ENCODE measurements at places on chromosomes 5 and 9.

DNA sequence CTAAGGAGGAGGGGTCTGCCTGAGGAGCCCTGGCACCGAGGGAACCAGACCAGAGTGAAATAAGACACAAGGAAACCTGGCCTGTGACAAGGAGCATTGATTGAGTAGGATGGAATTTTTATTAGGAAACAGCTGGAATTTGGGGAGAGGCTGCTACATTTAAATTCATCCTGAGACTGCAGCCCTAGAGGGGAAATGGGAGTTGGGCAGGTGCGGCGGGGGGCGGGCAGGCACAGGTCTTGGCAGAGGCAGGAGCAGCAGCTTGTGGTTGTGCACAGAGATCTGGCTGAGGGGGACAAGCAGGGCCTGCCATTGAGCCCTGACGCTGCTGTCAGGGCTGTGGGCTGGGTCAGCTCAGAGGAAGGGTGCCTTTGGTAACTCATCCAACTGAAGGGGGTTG, 71.6 kb downstream of the PCDH1 start:
- DNase-seq, result no peak

DNA sequence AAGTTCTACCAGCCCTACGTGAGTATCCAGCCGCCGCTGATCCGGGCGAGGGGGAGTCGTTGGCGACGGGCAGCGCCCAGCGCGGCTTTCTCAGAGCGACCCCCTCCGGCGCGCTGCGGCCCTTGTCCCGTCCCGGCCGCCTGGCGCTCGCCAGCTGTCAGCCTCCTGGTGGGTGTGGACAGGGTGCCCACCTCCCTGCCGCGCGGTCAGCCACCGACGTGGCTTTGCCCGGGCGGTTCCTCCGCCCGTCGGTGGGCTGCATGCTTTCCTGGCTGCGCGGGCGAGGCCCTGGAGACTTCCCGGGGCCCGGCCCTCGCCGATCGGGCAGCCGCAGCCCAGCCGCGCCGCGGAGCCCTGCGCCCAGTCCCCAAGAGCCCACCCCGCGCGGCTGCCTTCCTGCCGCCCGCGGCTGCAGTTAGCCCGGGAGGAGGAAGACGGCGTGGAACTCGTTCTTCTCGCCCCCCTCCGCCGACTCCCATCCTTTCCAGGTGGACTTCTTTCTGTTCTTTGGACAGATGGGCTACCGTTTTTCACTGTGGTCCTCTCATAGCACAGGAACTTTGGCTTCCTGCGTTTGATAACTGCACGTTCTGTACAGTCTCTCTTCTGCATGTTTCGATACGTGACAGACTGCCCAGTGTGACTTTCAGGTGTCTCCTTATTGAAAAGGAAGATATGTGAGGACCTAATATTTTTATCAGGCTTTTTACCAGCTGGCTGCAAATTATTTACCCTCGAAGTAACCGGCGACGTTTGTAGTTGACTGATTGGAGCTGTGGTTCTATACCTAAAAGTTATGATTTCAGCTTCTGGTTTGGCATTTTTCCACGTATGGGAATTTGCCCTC, 577 bp downstream of the AP3S1 start:
- no peak for DNase-seq

DNA sequence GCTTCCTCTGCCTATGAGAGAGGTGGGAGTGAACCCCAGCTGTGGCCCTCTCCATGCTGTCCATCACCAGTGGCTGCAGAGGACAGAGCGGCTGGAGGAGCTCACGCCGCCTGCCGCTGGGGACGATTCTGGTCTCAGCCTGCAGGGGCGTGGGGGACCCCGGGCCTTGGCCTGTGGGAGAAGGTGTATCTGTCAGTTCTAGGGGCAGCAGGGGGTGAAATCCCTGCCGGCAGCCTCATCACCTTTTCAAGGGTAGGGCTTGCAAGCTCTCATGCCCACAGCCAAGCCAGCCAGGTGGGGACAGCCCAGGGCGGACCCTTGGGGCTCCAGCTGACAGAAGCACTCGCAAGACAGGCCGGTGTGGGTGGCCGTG, 80.2 kb downstream of the TSPAN17 start:
- no peak for DNase-seq

GRCh38 chr9:137218754-137219271, 3.2 kb downstream of the RNF208 start:
- DNase-seq, result no peak

DNA sequence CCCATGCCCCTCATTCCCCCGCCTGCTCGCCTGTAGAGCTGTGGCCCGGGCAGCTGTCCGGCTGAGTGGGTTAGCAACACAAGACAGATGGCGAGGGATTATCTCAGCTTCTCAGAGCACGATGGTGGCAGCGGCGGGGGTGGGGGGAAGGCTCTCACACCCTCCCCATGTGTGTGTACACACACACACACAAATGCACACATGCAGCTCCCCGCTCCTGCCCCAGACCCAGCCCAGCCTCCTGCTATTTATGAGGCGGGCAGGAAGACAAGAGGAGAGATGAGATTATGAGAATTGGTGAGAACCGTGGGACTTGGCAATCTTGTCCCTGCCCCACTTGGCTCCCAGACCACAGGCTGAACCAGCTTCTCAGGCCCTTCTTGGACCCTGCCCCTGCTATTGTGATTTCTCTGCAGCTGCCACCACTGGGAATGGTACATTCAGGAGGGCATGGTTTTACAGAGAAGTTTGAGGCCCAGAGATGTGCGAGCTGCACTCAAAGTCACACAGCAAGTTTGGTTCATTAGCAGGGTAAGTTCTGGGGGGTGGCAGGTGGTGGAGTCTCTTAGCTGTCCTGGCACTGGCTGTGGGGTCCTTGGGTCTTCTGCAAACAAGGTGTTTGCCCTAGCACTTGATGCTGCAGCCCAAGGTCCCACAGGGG, 51.0 kb upstream of the PSD2 start:
- DNase-seq, result no peak

DNA sequence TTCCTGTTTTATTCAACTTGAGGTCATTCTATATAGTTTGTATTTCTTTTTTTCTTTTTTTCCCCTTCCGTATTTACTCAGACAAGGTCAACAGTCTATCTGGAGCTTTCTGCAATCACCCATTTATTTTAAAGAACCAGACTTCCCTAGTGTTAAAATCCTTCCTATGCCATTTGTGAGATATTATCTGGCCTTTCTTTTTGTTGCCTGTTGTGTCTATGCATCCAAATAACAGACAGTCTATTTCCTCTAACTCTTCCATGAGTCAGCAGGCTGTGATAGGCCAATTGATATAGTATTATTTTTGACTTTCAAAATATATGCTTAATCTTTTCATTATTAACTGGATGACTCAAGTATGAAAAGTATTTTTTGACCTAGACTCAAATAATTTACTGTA, 291.2 kb upstream of the PTPRD start:
- DNase-seq, result no peak

DNA sequence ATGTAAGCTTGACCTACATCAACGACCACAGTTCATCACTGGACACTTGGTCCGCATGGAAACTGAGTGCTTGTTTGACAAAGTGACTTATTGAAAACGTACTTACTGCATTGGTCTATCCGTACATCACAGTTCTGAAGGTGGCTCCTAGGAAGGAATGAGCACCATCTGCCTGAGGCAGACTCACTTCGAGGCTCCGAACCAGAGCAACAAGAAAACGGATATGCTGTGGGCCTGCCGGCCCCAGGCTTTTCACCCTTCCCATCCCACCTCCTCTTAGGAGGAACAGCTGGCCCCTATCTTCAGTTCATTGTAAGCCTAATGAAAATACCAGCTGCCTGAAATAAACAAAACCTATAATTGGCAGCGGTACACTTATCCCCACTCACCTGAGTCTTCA, 67.2 kb upstream of the TSLP start:
- DNase-seq, result no peak

DNA sequence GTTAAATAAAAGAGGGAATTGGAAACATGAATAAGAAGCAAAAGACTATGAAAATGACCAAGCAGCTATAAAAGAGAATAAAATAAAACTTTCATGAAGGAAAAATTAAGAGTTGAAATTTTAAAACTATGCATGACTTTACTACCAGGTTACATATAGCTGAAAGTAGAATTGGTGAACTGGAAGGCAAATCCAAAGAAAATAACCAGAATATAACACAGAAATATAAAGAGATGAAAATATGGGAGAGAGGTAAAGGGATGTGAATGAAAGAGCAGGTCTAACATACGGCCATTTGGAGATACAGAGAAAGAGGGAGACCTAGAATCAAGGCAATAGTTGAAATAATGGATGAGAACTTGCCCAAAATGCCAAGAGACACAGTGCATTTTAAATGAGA, 42.9 kb upstream of the TDRD7 start:
- DNase-seq, result no peak
